ENCODE measurements at places on chromosomes 13 and 19.

- no peak for DNase-seq
Measured at GRCh38 chr19:31340042-31341025, 8.9 kb downstream of the TSHZ3 start.

DNA sequence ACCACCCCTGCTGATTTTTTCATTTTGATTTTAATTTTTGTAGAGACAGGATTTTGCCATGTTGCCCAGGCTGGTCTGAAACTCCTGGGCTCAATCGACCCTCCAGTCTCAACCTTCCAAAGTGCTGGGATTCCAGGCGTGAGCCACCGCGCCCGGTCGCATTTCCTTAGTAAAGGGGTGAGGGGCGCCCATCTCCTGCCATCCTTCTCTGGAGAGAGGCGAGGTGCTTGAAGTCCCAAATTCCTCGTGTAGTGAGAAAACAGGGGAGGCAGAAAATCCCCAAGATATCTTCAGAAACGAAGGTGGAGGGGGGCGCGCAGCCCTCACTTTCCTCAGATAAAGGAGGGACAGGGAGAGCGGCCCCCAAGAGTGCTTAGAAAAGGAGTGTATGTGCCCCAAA lies 21.0 kb upstream of the GATAD2A start:
- DNase-seq = no peak

- DNase-seq = no peak
Measured at GRCh38 chr13:100131863-100132574, 43.1 kb downstream of the PCCA start.

GRCh38 chr19:29294343-29294811 lies 81.4 kb upstream of the UQCRFS1 start:
- no peak for DNase-seq

DNA sequence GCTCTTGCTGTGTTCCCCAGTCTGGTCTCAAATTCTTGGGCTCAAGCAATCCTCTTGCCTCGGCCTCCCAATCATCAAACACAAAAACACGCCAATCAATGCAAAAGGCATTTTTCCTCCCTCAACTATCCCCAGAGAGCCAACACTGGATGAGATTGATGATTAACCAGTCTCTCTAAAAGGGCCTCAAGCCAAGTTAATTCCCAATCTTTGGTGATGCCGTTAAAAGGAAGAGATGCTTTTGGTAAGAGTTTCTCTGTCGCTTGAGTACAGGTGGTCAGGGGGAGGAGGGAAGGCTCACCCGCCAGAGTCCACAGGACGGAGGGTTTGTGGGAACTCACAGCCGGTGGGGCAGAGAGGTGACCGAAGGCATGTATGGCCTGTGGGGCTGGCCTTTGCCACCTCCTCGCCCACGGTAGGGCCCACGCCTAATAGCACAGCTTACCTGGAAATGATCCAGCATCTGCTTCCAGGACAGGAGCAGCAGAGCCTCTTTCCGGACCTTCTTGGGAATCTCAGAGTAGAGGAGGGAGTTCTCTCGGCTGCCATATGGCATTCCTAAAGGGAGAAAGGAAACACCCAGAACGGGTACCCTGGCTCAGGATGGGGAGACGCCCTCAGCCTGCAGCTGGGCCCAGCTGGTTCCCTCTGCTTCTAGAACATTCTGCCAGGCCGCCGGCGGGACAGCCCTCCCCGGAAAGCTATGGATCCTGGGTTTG lies 18.1 kb downstream of the DPP9 start:
- no peak for DNase-seq

Measured in CD4-positive, alpha-beta T cell treated with Interferon gamma for 1 hour (primary cell).